ENCODE measurements at places on chromosomes 7 and 10.

- DNase-seq: no peak
Measured at GRCh38 chr10:78255214-78255613, 221.6 kb downstream of the RPS24 start.

DNA sequence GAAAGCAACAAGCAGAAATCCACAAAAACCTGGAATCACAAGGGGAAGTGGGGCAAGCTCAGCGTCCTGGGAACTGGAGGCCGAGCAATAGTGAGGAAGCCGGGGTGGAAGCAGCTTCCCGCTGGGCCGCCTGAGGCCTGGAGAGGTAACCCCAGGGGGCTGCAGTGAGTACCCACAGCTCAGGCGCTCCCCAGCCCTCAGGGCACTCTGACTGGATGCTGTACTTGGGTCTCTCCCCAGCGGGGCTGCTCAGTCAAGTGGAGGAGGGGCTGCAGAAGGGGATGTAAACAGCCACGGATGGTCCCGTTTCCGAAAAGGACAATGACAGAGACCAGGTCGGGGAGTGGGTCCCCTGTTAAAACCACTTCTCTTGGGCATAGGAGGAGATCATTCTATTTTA is 50.3 kb downstream of the SLIT1 start:
- DNase-seq: no peak

DNA sequence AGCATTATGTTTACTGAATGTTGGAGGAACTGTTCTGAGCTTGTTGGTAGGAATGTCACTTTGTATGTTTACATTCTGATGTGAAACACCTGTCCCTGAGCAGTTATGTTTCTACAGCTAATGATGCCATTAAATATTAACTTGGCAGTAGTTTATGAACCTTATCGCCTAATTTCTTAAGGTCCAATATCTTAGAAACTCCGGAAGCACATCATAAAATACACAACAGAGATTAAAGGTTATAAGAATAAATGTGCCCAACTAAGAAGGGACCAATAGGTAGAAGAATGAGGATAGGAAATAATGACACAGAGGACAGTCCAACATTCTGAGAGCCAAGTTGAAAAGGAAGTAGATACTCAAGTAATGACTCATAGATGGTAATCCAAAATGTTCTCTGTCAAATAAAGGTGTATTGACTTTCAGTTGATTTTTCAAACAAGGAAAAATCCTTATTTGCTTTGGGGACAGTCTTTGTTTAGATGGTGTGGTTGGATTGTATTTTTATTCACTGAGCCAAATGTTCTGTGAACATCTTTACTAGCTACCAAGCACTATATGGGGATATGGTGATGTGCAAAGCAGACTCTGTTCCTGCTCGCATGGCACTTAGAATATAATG is 31.9 kb downstream of the LCOR start:
- no peak for DNase-seq

GRCh38 chr10:28431139-28431538 is 101.8 kb upstream of the WAC start:
- DNase-seq: no peak
